ENCODE measurements at places on chromosomes 13 and 19.

GRCh38 chr19:35828692-35829301 lies 16.2 kb upstream of the PRODH2 start:
- no peak for DNase-seq

DNA sequence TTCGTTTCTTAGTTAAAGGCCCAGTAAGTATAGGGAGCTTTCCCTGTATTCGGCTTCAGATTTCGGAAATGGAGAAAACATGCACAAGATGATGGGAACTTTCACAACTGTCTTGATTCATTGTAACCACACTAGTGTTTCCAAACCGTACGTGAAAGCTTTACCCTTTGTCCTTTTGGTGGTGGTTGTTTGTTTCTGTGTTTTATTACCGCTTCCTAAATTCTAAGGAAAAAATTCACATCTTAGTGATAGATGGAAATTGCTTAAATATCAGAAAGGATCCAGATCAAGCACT lies 504 bp upstream of the VWA8 start:
- no peak for DNase-seq

DNA sequence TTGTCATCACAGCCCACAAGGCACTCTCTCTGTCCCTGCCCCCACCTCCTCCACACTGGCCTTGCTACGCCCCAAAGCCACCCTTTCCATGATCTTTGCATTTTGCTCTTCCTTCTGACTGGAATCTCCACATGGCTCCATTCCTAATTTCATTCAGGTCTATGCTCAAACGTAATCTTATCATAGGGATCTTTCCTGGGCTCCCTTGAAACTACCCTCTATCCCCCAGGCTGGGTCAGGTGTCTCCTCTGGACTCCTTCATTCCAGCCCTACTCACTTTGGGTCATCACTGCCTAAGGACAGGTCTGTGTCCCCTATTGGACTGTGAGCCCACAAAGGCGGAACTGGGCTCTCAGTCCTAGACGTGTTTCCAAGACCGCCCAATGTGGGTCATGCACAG lies 3.1 kb downstream of the GEMIN7 start:
- DNase-seq = no peak

DNA sequence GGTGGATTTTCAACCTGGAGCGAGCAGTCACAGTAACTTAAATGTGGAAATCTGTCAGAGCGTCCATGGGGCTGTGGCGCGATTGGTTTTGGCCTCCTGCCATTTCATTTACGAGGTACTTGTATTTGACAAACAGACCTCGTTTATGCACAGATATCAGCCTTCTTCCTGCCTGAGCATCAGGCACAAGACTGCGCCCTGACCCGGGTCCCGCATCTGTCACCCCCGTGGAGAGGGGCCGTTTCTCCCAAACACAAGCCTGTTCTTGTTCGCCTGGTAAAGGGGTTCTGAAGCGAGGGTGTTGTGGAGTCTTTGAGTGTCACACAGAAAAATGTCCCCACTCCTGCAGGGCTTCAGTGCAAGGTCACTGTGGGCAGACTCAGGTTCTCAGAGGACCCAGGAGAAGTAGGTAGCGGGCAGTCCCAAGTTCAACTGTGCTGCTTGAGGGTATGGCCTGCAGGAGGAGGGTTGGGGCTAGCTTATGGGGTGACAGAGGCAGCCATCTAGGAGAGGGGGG lies 202.3 kb downstream of the URI1 start:
- DNase-seq = no peak

DNA sequence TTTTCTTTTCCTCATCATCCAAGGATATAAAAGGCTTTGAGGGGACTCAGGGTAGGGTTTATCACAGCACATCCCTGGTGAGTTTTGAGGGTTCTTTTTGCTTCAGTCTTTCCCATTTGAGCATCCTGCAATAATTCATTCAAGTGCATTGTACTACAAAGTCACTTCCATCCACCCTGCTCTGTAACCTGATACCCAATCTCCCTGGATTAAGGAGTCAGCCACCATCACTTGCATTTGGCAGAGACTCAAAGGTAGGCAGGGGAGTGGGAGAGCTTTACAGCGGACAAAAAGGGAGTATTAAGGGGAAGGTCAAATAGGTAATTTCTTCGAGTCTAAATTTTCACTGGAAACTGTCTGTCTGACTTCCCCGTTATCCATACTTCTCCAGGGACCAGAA lies 216.1 kb upstream of the TMTC4 start:
- no peak for DNase-seq

- DNase-seq = peak; percentile 53
Measured at GRCh38 chr19:49677231-49677900, at the start of gene PRMT1. TSS of gene PRMT1 (plus strand) at chr19:49677271. CDS start at chr19:49677281, 10 bp downstream.
